Activated T-helper 9 cell treated with anti-CD3 and anti-CD28 coated beads, Interleukin-2, amount 50 U/mL, for 16 hours (primary cell): ENCODE measurements at places on chromosomes 3 and 15.

DNA sequence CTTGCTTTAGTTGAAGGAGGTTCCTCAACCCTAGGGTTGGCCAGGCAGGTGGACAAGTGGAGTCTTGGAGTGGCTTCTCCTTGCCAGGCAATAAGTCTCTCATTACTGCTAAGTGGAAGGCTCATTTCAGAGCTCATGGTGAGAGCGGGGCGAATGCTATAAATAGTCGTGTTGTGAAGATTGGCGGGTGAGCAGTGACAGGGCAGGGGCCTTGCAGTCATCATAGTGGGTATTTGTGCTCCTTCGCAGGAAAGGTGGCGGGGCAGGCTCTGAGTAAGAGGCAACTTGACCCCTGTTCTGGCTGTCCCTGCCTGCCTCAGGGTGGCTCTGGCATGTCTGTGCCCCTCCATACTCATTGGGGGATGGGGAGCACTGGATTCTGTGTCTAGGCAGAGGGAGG is 8.7 kb upstream of the GRM2 start:
- DNase-seq = no peak

GRCh38 chr3:134600685-134601463 is 49.9 kb downstream of the KY start:
- peak; percentile 21 for DNase-seq

GRCh38 chr3:30970183-30970582 is 75.7 kb upstream of the GADL1 start:
- no peak for DNase-seq

DNA sequence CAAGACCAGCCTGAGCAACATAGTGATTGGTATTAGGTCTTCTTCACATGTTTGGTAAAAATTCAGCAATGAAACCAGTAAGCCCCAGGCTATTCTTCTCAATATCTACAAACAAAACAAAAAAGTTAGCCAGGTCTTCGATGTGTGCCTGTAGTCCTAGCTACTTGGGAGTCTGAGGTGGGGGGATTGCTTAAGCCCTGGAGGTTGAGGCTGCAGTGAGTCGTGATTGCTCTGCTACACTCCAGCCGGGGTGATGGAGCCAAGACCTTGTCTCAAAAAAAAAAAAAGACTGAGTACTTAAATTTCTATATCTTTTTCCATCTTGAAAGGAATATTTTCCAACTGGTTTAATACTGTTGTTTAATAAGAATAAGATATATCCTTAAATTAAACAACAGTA is 106.8 kb downstream of the MBNL1 start:
- no peak for DNase-seq

DNA sequence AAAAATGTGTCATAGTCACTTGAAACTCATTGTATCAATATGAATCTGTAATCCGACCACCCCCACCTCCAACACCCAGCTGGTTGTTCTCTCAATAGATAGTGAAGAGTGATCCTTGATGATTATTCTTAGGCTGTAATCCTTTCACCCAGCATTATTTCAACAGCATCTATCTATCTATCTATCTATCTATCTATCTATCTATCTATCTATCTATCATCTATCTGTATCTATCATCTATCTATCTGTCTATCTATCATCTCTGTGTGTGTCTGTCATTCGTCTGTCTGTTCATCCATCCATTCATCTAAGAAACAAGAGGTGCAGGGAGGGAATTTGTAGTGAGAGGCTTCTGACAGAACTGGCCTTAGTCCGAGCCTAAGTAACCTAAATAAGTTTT is 78.7 kb upstream of the IGSF10 start:
- DNase-seq = no peak

DNA sequence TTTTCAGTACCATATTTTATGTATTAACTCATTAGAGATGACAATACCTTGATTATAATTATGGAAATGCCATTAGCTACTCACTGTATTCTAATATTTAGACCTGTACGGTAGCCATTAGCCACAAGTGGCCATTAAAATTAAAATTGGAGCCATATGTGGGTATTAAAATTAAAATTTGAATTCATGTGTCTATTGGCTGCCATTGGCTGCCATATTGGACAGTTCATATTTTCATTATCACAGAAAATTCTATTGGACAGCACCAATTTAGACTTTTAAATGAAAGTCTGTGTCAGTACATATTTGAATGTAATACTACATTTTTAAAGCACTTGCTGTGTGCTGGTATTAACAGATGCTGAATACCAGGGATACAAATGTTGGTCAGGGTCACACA is 3.0 kb downstream of the ATP11B start:
- no peak for DNase-seq

GRCh38 chr15:85785887-85786780 is 8.6 kb downstream of the KLHL25 start:
- no peak for DNase-seq

DNA sequence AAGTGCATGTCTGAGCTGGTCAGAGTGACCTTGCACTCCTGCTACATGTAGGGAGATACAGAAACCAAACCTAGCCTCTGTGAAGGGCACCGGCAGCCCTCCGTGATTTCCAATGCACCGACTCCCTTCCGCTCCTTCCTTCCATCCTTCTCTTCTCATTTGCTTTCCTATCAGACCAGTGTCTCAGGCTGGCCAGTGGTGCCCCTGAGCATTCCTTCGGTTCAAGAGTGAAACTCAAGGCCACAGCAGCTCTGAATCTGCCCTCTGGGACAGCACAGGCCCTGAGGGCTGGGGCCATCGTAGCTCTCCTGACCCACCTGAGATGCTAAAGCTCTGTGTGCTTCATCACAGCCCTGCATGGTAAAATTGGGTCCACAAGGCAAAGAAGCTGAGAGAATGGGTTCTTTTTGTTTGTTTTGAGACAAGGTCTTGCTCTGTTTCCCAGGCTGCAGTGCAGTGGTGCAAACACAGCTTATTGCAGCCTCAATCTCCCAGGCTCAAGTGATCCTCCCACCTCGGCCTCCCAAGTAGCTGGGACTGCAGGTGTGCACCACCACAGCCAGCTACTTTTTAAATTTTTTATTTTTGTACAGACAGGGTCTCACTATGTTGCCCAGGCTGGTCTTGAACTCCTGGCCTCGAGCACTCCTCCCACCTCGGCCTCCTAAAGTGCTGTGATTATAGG is 2.3 kb upstream of the BMF start:
- DNase-seq = no peak

DNA sequence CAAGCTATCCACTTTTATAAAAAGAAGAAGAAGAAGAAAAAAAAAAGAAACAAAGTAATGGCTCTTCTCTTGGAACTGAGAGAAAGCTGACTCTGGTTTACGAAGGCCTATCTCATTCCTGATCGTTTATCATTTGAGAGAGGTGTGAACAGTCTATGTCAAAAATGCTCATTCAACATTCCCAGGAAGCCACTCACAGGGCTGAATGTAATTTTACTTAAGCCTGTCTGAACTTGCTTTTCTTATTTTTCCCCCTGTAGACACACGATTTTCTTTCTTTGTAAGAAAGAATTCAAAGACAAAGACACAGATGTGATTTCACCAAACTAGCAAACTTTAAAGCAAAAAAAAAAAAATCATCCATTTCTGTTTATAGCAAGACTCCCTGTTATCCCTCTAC is 805.8 kb downstream of the FHIT start:
- no peak for DNase-seq

- no peak for DNase-seq
These were observed 109.3 kb downstream of the OXNAD1 start for GRCh38 chr3:16374047-16374934.

GRCh38 chr15:43370975-43371974 is at the start of the genes TUBGCP4 and ZSCAN29:
TUBGCP4 (plus strand) TSS chr15:43371101; CDS start chr15:43371355, 254 bp downstream.
ZSCAN29 (minus strand) TSS chr15:43371043; CDS start chr15:43369913, 1,130 bp downstream.
- peak; percentile 69 for DNase-seq

DNA sequence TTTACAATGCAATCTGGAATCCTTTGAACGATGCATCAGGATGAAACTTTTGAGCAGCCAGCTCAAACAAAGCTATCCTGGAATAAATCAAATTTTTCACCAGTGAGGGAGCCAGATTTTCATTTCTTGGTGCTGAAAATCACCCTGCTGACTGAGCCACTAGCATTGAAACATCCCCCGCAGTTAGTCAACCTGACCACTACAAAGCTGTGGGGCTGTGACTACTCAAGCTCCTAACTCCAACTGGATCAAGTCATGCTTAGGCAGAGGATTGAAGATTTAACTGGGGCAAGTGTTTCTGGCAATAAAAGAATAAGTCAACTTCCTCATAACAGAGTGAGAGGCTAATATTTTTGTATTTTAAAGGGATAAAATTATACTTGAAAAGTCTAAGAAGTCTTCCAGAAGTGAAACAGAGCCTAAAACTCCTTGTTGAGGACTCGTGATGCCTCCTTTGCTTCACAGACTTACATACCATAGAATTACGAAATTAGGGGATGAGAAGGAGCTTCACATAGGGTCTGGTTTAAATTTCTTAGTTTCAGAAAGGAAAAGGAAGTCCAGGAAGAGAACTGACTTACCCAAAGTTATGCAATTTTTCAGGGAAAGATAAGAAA is 177.8 kb downstream of the SERPINI1 start:
- DNase-seq = no peak

DNA sequence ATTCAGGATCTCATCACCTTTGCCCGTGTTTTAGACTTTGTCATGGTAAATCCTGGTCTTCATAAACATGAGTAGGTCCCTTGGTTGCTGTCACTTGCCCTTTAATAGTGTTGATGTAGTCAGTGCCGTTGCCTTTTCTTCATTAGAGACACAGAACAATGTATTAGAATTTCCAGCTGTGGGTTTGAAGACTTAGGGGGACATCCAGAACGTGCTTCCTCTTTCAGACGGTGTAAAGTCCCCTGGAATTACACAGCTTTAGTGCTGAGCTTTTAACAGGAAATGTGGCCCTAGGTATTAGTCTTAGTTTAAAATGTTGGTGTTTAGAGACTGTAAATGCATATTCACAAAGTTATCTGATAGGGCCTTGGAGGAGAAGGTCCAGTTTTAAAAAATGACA is 8.8 kb upstream of the LRCH3 start:
- DNase-seq = no peak

GRCh38 chr15:65089206-65089824 is 12.8 kb downstream of the KBTBD13 start:
- DNase-seq = no peak

DNA sequence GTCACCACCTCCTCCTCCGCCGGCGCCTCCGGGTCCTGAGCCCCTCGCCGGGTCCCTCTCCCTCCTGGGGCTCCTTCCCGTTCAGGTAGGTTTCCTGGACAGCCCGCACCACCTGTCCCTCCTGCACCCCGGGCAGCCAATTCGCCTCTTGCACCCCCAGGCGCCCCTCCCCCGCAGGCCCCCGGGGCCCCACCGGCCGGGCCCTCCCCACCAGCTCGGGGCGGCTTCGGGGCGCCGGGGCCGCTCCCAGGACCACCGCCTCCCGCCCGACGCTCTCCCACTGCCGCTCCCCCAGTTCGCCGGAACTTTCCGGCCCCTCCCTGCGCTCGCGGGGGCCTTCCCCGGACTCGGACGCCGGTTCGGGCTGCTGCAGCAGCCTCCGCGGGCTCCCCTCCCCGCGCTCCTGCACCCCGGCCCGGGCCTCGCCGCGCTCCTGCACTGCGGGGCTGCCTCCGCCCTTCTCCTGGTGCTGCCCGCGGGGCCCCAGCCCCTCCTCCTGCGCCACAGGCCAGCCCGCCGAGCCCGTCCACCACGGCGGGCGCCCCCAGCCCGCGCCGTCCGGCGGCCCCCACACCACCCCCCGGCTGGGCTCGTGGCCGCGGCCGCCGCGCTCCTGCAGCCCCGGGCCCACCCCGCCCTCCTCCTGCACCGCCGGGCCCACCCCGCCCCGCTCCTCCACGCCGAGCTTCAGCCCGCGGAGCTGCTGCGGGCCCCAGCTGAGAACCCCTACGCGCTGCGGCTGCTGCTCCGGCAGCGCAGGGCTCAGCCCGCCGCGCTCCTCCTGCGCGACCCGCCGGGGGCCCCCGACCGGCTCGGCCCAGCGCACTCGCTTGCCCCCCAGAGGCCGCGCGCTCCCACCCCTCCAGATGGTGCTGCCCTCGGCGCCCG is 587 bp upstream of the TNK2 start:
- DNase-seq = no peak

- DNase-seq = no peak
These were observed 97.1 kb downstream of the CEMIP start for GRCh38 chr15:80876348-80876674.

GRCh38 chr3:177146646-177147045 is 50.6 kb downstream of the TBL1XR1 start:
- DNase-seq = no peak

GRCh38 chr15:101210466-101210865 is 41.4 kb downstream of the CHSY1 start:
- no peak for DNase-seq

DNA sequence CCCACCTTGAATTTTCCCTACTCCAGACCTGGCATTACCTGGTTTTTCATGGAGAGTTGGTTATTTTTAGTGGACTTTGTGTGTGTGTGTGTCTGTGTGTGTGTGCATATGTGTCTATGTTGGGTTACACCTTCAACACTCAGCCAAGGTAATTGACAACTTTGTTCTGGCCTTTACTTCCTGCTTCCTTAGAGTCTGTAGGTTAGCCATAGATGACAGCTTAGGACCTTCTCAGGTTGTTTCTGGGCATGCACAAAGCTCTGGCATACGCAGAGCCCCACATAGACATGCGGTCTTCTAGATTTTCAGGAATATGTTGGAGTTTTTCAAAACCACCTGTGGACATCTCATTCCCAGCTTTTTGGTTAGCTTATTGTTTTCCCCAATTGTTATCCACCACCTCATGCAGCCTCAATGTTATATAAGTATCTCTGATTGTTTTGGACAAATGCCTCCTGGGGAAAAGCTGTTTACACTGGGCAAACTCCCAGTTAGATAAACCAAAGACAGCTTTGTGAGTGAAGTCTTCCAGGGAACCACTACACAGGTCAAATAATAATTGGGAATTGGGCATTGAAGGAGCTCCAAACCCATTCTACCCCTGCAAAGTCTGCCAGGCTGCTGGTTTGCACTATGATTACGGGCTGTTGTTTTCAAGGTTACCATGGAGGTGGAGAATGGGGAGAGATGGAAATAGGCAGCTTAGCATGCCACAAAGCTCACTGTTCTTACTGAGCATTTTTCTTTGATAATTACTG is 201.2 kb downstream of the ADAMTSL3 start:
- no peak for DNase-seq
